Effector CD8-positive, alpha-beta T cell (primary cell): ENCODE measurements at places on chromosomes 7 and 10.
A peak's percentile ranks its signal among the peaks of the same experiment; 100 is the strongest.

- no peak for DNase-seq
These were observed 8.7 kb upstream of the LIPM start for GRCh38 chr10:88793712-88794299.

- DNase-seq = no peak
These were observed 25.0 kb downstream of the NUDCD3 start for GRCh38 chr7:44465490-44465889.

DNA sequence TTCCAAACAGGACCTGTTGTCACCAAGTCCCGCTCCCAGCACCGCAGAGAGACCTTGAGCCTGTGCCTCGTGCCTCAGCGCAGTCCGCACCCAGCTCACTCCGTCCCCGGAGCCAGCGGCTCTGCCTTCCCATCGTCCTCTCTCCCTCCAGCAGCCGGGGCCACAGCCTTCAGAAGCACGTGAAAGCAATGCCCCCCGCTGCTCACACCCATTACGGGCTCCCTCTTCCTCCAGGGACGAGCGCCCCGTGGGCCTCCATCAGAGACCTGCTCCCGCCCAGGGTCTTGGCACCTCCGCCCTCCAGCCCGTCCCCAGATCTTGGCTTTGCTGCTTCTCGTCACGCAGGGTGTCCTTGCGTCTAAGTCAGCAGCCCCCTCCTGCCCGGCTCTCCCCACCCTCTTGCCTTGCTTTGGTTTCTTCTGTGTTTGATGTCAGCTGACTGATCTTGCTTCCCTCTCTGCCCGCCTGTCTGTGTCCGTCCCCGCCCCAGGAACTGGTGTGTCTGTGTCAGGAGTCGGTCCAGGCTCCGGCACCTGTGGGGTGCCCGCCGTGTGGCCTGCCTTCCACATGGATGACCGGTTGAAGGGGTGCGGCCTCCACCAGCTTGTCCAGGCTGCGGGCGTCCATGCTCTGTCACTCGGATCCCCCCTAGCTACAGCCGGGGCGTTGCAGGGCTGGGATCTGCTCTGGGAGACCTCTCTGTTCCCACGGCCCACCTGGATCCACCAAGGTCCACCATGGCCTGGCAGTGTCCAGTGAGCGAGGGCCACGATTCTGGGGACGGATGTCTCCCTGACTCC lies 61.9 kb downstream of the FOXL3 start:
- peak; percentile 40 for DNase-seq

- no peak for DNase-seq
These were observed 40.6 kb downstream of the CYP17A1 start for GRCh38 chr10:102796407-102797176.

DNA sequence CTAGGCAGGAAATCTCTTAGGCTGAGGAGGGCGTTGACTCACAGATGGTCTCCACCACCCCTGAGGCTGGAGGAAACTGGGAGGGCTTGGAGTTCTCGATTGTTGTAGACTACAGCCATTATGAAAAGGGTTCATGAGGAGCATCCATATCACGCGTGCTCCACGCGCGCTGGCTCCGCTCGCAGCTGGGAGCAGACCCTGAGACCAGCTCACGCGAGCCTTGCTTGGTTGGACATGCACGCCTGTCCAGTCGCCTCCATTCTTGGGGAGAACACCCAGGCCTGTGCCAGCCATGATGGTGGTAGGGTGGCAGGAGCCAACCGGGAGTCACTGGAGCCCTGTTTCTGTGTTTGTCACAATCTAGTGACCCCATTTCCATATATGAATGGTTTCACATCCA lies 139.1 kb downstream of the TCERG1L start:
- no peak for DNase-seq

GRCh38 chr7:1288996-1289551 lies 56.4 kb downstream of the UNCX start:
- no peak for DNase-seq

DNA sequence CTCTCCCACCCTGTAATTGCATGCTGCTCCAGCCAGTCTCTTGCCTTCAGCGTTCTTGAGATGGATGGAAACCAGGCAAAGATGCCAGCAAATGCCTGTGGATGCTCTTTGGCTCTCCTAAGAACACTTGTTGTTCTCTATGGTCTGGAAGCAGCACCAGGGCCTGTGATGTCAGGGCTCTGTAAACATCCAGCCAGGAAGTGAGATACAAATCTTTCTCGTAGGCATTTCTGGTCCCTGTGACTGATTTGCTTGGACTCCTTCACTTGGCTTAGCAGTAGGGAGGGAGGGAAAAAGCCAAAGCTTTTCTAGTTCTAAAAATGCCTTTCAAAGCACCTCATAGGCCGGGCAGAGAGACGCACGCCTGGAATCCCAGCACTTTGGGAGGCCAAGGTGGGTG lies 201.3 kb downstream of the REEP3 start:
- no peak for DNase-seq

DNA sequence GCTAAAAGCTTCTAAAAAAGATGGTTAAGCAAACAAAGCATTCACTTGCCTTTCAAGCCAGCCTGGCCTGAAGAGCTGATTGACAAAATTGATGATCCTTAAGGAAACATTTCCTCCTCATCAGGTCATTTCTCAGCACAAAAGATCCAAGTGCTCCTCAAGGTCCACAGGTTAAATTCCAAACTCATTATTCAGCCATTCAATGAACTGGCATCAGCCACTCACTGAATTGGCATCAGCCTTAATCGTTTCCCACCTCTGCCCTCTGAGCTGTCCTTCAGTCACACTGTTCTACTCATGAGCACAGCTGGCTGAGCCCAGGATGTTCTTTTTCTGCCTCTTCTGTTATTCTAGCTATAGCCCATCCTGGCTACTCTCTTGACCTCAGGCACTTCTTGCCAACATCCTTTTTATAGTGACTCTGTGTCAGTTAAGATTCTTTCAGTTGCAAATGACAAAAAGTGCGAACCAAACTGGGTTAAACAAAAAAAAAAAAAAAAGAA lies 147.5 kb downstream of the RAB11FIP2 start:
- no peak for DNase-seq

DNA sequence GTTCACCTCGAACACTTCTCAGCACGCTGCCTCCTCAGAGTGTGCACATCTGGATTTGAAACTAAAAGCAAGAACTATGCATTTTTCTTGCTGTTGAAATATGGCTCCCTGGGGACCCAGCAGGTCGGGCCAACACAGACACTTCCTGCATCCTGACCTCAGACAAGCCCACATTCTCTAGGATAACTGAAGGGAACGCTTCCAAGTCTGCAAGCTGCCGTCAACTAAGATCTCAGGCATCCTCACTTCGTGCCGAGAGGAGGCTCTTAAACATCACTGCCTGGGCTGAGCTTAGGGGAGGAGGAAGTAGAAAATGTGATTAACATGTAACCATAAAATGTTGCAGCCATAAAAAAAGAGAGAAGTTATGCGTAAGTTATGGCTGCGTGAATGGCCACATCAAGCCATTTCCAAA lies 65.5 kb downstream of the PYROXD2 start:
- no peak for DNase-seq
